ENCODE measurements at places on chromosomes 16 and 17.

GRCh38 chr16:58842156-58842555 lies 108.0 kb upstream of the GOT2 start:
- DNase-seq = no peak

DNA sequence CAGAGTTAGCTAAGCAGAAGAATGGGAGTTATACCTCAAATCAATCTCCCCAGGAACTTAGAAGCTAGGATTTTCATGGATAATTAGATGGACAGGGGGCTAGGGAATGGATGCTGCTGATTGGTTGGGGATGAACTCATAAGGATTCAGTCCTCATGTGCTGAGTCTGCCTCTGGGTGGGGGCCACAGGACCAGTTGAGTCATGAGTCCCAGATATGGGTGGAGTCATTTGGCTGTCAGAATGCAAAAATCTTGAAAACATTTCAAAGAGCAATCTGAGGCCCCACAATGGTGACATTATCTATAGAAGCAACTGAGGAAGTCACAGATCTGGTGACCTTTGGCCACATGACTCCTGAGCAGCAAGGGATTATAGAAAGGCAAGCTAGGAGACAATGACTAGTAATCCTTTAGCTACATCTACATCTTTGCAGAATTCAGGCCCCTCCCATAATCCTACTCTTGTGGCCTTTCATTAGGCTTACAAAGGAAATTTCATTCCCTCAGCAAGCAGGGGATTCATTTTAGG lies 82.6 kb upstream of the CCL2 start:
- no peak for DNase-seq

GRCh38 chr17:68437979-68438822 lies 19.1 kb downstream of the WIPI1 start:
- DNase-seq = no peak

DNA sequence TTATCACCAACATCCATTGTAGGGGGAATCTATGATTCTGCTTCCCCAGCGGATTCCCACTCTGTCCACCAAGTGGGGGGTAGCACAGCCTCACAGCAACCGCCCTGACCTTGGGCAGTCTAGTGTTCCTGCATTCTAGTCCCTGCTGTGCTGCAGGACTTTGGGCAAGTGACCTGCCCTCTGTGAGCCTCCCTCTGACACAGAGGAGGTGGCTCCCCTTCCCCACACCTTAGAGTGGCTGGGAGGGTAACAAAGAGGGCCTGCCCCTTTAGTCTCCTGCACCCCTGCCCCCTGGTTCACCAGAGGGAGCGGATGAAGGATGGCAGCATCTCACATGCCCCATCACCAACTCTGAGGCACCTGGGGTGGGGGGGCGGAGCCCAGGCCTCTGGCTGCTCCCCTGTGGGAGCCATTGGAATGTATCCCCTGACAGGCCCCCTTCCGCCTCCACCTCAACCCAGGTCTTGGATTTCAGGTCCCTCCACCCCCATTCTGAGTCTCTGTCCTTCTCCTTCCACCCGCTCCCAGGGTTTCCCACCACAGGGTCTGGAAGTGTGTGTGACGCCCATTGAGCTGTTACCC lies 10.1 kb downstream of the GAS2L2 start:
- peak; percentile 68 for DNase-seq

DNA sequence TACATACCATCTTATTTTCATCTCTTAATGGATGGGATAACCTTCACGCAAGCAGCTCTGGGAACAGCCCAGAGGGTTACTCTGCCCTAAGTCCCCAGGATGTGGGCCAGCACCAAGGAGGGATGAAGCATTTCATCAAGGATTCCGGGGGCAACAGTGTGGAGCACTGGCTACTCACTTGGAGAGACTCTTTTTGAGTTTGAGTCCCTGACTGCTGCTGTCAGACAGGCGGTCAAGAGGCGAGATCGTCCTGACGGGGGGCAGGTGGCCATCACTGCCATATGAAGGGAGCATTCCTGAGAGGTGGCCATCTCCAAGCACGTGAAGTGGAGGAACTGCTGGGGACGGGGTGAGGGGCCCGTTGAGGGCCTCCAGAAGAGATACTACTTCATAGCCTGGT lies 18.1 kb upstream of the FOXJ1 start:
- peak; percentile 38 for DNase-seq

- DNase-seq = no peak
Measured at GRCh38 chr17:15154618-15155017, 110.5 kb downstream of the PMP22 start.

DNA sequence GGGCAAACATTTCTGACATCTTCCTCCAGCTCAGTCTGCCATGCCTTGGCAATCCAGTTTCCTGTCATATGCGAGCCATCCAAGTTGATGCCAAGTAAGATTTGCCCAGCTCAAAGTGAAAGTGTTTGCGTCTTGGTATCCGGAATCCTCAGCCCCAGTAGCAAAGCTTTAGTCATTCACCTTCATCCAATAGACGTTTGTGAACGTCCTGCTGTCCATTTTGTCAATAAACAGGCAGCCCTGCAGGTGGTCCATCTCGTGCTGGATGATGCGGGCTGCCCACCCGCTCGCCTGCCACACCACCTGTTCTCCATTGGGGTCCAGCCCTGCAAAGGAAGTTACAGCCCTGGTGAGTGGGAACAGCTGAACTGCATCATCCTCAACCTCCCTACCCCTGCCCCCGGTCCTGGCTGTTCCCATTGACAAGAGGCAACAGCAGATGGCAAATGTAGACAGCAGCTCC lies 1.5 kb downstream of the PDF start:
- DNase-seq = peak; percentile 55

DNA sequence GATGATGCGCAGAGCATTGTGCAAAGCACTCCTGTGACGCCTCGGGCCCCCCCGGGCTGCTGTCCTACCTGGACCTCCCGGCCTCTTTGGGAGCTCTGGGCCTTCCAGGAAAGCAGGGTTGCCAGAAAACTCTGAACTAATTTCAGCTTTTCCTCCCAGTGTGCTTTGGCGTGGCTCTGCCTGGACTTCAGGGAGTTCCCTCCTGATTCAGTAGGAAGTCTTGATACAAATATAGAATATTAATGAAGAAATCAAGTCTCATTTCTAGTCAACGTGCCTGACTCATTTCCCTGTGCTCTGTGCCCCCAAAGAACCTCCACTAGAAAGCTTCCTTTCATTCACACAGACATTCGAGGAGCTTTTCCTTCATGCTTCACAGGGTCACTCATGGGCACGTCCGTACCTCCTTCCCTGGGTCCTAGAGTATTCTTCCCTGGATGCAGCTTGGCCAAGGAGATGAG lies 84.0 kb upstream of the NOL11 start:
- peak; percentile 81 for DNase-seq

- no peak for DNase-seq
Measured at GRCh38 chr17:41417576-41418015, 6.8 kb downstream of the KRT37 start.

DNA sequence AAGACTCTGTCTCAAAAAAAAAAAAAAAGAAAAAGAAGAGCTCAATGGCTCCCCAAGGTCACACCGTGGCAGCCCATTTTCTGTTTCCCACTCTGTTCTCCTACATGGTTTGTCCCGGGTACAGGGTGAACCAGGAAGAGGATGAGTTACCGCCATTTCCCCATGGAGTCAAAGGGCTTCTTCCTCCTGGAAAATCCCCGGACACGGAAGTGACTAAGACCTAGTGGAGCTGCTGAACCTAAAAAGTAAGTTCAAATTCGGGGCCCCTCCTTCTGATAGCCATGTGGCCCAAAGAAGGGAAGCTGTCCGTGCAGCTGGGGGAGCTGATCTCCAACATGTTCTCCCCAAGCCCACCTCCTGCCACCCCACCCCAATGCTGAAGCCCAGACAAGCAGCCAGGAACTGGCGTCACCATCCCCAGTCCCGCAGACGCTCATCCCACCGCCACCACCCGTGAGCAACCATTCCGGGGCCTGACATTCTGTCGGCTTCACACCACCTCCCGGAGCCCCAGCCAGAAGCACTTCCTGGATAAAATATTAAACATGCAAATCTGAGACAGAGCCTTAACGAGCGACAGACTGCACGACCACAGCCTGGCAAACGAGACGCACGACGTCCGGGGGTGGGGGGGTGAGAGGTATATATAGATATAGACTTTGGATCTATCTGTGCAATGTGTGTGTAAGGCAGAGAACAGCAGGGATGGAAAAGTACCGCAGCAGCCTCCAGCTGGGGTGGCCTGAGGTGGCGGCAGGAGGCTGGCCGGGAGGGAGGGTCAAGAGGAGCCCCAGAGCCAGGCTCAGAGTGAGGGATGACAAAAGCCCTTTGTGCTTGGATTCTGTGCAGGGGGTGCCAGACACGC lies 17.6 kb downstream of the EPOP start:
- peak; percentile 72 for DNase-seq

DNA sequence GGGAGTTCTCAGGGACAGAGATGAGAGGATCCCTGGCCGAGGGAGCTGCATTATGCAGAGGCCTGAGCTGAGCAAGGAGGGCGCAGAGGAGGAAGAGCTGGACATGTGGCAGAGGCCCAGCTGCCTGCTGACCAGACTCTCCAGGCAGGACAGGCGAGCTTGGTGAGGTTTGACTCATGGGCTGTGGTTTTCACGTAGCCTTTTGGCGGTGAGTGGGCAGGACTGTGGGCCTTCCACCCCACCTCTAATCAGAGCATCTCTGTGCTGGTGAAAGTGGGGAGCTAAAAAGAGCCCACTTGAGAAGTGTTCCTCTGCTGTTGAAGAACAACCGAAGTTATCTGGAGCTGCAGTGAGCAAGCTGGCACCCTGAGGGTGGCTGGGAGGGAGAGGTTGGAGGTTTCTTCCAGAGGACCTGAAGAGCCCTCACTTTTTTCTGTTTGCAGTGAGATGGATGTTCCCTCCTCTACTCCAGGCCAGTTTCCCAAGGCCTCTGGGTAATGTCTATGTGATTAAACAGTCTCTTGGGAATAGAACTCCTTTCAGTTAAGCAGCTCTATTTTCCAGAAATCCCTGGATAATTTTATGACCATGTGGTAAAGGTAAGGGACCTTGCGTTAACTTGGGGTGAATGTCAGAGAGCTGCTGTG lies 11.9 kb downstream of the EPN2 start:
- DNase-seq = peak; percentile 88

DNA sequence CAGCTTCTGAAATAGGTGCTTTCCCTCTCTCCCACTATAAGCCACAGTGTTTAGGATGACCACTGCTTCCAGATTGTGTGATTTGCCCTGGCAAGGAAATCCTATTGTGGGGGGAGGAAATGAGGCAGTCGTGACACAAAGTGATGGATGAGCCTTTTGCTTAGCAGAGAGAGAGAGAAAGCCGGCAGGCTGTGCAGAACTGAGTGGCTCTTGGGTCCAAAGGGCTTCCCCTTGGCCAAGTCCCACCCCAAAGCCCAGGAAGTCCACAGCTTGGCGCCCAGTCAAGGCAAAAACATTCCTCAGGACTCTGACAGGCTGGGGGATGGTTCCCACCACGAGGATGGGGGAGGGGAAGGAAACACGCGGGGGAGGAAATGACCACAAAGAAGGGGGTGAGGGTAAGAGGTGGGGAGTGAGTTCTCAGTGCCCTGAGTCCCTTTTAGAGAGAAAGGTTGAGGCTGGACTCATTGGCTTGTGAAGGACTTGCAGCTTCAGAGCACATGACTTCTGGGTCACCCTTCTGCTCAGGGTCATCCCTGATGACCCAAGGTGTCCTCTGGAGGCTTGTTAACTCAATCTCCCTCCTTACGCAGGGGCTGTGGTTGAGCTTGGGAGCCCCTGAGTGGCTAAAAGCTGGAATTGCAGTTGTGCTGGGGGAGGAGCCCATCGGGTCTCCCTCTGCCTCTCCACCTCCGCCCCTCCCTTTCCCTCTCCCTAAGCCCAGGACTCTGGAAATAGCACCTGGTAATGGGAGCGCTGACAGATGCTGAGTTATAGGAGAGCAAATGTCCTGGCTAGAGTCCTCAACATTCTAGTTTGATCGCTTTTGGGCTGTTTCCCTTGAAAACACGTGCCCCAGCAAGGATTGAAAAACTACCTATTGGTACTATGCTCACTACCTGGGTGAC lies 10.3 kb upstream of the MSL1 start:
- peak; percentile 96 for DNase-seq

GRCh38 chr17:178292-179065 lies 3.0 kb downstream of the DOC2B start:
- DNase-seq = no peak

GRCh38 chr17:65794572-65794971 lies 233.1 kb upstream of the AXIN2 start:
- no peak for DNase-seq

DNA sequence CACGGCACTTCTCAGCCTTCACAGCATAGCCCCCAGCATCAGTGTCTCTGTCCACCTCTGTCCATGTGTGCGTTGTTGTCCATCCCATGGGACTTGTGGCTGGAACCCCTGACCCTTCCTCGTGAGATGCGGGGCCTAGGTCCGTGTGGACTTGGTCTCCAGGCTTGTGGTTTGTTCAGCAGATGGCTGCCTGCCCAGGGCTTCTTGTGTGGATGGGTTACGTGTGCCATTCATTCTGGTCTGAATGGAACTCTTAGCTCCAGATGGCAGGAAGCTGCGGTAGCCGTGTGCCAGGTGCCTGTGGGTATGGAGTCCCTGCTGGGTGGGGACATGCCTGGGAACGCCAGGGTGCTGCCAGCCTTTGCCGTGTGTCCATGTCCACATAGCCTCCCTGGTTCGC lies 31.7 kb upstream of the NUDT16L1 start:
- DNase-seq = no peak

- DNase-seq = no peak
Measured at GRCh38 chr16:7369204-7369603, 36.6 kb downstream of the RBFOX1 start.

DNA sequence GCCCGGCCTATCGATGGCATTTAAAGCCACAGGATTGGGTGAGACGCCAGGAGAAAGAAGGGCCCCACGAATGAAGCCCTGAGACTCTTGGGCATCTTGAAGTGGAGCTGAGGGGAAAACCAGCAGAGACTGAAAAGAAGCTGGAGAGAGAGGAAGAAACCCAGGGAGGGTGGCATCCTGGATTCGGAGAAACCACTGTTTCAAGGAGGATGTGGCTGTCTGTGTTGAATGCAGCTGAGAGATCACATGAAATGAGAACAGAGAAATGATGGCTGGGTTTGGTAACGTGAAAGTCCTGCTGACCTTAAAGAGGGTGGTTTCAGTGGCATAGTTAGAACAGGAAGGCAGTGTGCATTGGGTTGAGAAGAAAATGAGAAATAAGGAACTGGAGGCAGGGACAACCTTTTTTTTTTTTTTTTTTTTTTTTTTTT lies 3.8 kb downstream of the TNFSF12 start:
- no peak for DNase-seq

DNA sequence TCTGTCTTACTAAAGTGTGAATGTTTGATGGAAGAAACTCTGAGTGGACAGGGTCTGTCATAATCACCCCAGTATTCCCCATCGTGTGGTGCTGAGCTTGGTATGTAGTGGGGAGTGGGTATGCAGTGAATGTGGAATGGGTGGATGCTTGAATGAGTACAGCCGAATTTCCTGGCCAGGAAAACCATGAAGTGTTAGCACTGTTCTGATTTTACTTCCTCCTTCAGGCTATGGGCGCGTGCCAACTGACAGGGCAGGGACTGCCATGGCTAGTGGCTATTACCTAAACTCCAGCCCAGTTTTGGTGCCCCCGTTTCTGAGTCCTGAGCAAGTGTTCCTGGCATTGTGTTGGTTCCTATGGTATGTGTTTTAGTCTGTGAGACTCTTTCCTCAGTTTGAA lies 48.6 kb downstream of the PRKCA start:
- DNase-seq = no peak

Data from posterior vena cava (tissue), 2 donors.